Stimulated activated CD4-positive, alpha-beta T cell treated with anti-CD3 and anti-CD28 coated beads, Interleukin-1b, Interleukin-23, amount 100 ng/mL, for 4 hours (primary cell): ENCODE measurements at places on chromosomes 4 and X.

- no peak for DNase-seq
Measured at GRCh38 chrX:132034648-132035047, 11.5 kb downstream of the STK26 start.

- DNase-seq, result no peak
Measured at GRCh38 chr4:158856852-158857251, 88.0 kb downstream of the FNIP2 start.

GRCh38 chr4:134320048-134320447, 118.5 kb upstream of the PABPC4L start:
- no peak for DNase-seq

DNA sequence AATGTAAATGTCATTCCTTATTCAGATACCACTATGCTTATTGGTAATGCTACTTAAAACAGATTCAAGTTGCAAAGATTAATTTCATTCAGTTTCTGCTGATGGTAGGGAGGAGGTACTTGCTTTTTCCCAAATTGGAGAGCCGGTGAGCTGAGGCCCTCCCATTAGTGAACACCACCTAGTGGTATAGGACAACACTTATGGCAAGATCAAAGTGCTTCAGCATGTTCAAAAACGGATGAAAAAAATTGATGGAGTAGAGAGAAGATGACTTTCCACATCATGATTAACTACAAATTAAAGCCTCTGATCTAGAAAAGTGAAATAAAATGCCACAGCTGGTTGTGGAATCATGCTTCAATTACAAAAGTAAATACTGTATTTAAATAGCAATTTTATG, 112.9 kb downstream of the MBNL3 start:
- DNase-seq, result no peak

DNA sequence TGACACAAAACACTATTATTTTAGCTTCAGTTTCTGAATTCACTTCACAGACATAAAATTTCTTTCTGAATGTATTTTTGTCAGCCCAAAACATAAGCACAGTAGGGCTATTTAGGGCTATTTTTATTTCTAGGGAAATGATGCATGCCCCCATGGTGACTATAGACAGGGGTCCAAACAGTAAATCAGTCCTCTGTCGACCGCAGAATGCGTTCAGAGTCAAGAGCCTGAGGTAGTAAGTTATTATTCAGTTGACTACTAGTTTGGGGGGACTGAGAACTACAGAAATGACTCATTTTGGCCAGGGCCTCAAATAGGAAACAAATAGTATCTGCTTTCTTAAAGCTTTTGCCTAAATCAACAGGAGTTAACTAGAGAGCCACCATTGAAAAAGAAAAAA, 414.4 kb downstream of the AFF2 start:
- no peak for DNase-seq

- DNase-seq, result peak; percentile 1
Measured at GRCh38 chrX:119067023-119067739, 5.6 kb upstream of the CT47C1 start.

DNA sequence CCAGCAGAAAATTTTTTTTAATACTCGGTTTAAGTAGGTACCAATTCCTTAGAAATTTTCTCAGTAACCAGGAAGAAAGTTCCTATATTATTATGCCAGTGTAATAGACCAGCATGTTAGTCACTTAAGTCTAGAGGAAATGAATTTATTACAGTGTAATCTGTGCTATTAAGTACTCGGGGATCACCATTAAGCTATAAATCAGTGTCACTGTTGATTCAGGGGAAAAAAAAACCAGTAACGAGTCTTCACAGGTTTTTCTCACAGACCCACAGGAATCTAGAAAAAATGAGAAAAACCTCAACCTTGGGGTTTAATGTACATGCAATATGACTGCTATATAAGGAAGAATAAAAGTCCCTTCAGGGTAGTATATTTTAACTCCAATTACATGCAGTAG, 138.3 kb upstream of the IL1RAPL2 start:
- no peak for DNase-seq

- DNase-seq, result no peak
Measured at GRCh38 chrX:115345615-115346014, 56.1 kb downstream of the LUZP4 start.

DNA sequence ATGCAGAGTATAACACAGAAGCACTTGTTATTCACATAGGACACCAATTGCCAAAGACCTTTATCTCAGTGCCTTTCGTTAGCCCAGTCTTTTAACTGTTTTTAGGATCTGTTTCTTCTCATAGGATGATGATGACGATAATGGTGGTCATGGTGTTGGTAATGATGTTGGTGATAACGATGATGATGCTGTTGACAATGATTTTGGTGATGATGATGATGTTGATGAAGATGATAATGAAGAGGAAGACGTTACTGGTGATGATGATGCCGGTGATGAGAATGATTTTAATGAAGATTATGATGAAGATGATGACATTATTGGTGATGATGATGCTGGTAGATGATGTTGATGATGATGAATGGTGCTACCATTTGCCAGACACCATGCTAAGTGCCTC, 29.8 kb downstream of the LDB2 start:
- DNase-seq, result no peak

DNA sequence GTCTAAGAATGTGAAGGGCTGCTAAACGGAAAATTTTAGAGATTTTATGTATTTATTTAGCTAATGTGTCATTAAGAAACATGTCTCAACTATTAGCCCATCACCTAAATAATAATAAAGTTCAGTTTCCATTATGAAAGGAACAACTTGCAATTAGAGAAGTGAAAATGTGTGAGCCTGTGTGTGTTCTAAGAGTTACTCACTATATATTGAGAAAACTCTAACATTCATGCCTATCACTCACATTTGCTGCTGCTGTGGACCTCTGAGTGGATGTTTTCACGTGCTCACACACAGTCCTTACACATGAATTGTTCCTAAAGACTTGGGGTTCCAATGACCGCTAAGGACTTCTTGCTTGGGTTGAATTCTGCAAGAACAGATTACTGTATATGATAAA, 364.0 kb downstream of the TMA16 start:
- no peak for DNase-seq

GRCh38 chr4:86974551-86974994, 39.8 kb downstream of the AFF1 start:
- DNase-seq, result no peak

DNA sequence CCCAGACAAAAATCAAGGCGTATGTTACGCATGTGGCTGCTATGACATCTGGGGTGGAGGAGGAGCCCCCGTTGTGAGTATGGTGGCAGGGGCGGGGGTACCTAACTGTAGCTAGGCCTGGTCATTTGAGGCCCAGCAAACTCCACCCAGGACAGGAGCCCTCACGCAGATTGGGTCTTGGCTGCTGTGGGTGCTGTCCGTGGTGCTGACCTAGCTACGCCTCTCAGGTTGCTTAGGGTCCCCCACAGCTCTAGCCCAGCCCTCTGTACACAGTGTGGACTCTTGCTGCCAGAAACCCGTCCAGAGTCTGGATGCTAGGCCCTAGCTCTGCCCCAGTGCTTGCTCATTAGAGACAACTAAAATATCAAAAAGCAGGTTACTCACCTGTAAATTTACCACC, 146.7 kb upstream of the PSAPL1 start:
- peak; percentile 6 for DNase-seq

DNA sequence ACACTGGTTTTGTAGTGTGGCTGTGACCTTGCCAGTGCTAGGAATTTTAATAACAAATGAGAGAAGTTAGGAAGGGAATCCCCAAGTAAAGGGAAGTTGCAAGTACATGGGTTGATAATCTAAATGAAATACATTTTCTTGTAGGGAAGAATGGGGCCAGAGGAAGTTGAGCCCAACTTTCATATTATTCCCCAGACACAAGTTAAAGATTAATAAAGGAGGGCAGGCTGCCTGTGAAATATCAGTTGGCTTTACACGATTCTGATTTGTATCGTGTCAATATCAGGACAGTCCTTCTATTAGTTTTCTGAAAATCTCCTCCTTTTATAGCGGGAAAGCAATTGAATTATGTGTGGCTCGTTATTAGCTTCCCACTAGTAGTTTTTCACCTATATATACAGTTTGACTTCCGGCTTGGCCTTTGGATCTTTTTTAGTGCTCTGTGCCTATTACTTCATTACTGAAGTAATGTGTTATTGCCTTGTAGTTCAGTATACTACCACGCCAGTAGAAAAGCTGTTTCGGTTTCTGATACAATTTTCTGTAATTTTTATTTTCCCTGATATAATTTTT, 1.7 kb downstream of the PDLIM5 start:
- DNase-seq, result no peak

DNA sequence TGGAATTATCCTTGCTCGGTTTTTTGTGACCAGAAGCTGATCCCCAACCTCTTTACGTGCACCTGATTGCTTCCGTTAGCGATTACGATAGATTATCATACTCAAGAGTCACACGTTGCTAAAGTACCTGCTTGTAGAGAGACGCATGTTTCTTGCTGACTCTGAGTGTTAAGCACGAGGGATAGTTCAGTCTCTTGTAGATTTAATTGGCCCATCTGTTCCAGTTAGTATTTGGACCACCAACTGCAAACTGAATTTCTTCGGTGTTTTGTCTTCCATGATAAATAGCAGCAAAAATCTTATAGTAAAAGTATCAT, 516 bp upstream of the COX18 start:
- no peak for DNase-seq

- DNase-seq, result no peak
Measured at GRCh38 chr4:39429476-39430334, 23.0 kb downstream of the KLB start.

DNA sequence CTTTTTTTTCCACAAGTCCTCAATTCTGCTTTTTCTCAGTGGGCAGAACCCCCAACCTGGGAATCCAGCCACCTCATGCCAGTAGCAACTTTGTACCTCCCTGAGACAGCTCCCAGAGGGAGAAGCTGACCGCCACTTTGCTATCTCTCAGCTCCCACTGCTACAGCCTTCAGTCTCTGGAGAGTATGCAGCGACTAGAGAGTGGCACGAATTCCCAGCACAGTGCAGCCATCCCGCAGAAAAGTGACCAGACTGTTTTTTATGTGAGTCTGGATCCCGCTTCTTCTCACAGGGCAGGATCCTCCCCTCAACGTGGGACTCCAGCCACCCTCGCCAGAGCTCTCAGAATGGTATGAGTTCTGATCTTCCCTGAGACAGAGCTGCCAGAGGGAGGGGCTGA, 1234.6 kb downstream of the FAM133A start:
- no peak for DNase-seq

DNA sequence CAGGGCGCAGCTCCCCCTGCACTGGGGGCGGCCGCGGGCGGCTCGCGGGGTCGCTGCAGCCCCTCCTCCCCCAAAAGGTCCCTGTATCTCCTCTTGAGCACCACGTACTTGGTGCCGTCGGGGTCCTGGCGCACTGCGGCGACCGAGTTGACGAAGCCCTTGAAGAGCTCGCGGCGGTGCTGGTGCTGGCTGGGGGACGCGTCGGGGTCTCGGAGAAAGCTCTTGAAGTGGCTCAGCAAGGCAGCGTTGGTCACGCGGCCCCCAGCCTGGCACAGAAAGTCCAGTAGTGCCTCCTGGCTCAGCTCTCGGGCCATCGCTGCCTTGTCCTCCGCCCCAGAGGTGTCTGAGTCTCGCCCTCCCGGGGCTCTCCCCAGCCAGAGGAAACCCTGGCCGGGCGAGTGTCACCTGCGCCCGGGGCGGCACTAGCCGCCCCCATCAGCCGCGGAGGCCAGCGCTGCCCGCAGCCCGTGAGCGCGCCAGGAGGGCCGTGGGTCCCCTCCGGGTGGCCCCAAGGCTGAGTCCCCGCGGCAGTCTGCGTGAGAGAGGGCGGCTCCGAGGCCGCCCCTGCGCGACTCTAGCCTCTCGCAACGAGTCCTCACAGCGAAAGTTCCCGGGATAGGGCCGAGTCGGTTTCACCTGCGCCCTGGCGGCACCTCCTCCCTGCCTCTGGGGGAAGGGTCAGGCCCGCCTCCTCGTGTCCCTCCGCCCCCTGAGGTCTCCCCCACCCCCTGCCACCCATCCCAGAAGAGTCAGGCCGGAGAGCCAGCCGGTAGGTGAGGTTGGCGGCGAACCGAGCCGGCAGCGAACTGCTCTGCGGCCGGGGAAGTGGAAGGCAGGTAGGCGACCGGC, at the start of gene SOWAHB:
Gene SOWAHB, minus strand, starts transcription at position 609 of the 849 bp plus-strand sequence. Its CDS starts 295 bp downstream, at position 314.
- DNase-seq, result peak; percentile 12

- no peak for DNase-seq
Measured at GRCh38 chrX:69501429-69501828, 2.7 kb upstream of the NALF2 start.

GRCh38 chr4:41559940-41560516, 22.1 kb downstream of the LIMCH1 start:
- DNase-seq, result no peak

- no peak for DNase-seq
Measured at GRCh38 chr4:104015680-104016079, 295.9 kb upstream of the TACR3 start.

GRCh38 chrX:101693476-101693875, 33.8 kb upstream of the ARMCX2 start:
- DNase-seq, result no peak

DNA sequence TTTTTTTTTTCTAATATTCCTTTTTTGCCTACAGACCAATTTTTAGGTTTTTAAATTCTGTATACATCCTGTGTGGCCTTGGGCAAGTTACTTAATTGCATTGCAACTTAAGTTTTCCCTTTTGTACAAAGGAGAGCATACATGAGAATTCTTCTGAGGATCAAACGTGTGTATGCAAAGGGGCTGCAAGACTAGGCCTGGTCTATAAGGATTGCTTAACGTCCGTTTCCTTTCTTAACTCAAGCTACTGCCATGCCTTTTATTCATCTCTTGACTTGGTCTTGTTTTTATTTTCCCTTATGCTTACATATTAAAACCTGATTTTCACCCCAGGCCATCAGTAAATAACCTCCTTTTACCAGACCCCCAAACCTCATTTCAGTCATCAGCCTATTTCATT, 13.6 kb downstream of the RBPJ start:
- no peak for DNase-seq

- DNase-seq, result no peak
Measured at GRCh38 chr4:53573696-53574095, 17.6 kb downstream of the LNX1 start.

DNA sequence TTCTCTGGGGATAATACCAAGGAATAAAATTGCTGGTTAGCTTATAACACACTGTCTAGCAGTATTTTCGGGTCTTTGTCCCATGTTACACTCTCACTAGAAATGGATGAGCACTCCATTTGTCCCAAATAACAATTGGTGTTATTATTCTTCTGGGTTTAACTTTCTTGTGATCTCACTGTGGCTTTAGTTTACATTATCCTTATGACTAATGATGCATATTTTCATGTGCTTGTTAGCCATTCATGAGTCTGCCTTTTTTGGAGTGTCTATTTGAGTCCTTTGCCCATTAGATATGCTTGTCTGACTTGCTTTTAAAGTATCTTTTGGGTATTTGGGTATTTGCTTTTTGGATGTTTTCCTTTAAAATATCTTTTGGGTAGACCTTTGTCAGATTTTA, 372.9 kb upstream of the TENM3 start:
- no peak for DNase-seq
